ENCODE measurements at places on chromosomes 12 and 14.

- no peak for ATAC-seq
Measured at GRCh38 chr14:77051116-77051515, 22.6 kb upstream of the IRF2BPL start.

GRCh38 chr12:43407816-43408645 lies 144.0 kb downstream of the ADAMTS20 start:
- ATAC-seq: no peak

GRCh38 chr12:76236640-76237039 lies 111.6 kb downstream of the BBS10 start:
- no peak for ATAC-seq

DNA sequence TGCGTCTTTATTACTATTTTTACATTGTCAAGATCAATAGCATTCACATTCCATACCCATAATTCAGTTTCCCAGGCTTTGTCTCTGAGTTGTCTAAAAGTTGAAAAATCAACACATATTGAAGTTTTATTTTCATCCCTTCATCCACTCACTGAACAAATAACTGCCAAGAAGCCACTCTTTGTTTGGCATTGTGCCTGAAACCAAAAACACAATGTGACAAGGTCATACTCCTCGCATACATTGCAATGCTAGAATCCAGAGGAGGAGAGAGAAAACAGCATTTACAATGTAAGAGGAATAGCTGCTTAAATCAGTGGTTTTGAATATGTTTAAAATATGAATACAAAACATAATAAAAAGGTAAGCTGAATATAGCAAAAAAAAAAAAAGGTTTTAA lies 71.8 kb downstream of the CCDC60 start:
- ATAC-seq: no peak

GRCh38 chr14:33592297-33592696 lies 358.6 kb downstream of the EGLN3 start:
- no peak for ATAC-seq

- no peak for ATAC-seq
Measured at GRCh38 chr12:58069268-58069963, 128.0 kb downstream of the ATP23 start.

DNA sequence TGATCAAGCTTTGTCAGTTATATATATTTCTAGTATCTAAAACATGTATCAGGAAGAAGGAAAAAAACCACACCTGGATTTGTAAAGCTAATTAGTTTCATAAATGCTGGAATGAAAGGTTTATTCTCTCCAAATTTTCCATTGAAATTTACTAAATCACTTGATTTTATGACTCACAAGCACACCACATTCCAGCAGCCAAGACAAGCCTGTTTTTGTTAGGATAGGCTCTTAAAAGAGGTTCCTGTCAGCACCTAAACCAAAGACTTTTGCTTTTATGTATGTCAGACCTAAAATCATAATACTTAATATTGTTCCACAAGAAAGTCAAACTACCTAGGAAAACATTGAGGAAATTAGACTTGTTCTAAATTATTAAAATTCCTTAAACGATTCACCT lies 85.3 kb upstream of the PAWR start:
- ATAC-seq: no peak

- peak; percentile 16 for ATAC-seq
Measured at GRCh38 chr12:11650286-11651281, 1.1 kb downstream of the ETV6 start.

GRCh38 chr12:6540181-6540877 lies 6.0 kb downstream of the GAPDH start:
- peak; percentile 42 for ATAC-seq

- ATAC-seq: peak; percentile 46
Measured at GRCh38 chr12:11830307-11830801, 180.9 kb downstream of the ETV6 start.

DNA sequence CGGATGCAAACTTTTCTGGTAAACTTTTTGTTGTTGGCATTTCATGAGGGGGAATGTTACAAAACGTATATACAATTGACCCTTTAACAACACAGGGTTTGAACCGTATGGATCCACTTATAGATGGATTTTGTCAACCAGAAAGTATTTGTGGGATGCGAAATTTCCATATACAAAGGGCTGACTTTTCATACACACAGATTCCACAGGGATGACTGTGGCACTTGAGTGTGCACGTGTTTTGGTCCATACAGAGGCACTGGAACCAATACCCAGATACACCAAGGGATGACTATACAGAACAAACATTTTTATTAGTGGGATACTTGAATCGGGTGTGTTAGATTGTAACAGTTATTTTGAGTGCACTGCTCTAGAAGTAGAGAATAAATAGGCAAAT lies 29.8 kb upstream of the CCT2 start:
- ATAC-seq: no peak

All from activated T-helper 17 cell treated with anti-CD3 and anti-CD28 coated beads, Interleukin-2, amount 50 U/mL, for 72 hours (primary cell).